ENCODE measurements at places on chromosomes 12 and 14.

GRCh38 chr12:115810122-115810901 is 467.2 kb downstream of the MED13L start:
- DNase-seq, result no peak

- no peak for DNase-seq
Observed at GRCh38 chr12:77847060-77847541, 16.4 kb downstream of the NAV3 start.

- DNase-seq, result no peak
Observed at GRCh38 chr12:112116232-112117060, 7.9 kb upstream of the NAA25 start.

- no peak for DNase-seq
Observed at GRCh38 chr14:97268097-97268496, 470.9 kb downstream of the VRK1 start.

DNA sequence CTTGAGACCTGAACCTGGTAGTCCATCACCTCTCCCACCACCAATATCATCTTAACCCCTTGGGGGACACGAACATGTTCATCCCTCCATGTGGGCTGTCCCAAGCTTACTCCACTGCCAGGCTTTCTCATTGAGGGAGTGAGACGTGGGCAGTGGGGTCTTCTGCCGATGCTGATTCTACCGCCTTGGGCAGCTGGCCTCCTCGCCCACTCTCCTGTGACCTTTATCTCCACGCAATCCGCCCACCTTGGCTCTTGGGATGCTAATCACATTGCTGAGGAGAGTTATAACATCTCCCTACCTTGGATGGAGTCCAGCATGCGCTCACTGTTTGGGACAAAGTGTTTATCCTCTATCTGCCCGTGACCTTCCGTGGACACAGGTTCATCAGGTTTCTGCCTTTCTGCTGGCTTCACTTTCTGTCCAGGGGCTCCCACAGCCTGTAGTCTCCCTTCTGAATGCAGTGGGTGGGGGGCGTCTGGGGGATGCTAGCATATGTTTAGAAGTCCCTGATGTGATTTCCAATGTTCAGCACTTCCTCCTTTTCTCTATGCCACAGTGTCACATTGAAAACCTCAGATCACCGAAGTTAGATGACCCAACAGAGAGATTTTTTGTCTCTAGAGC is 53.2 kb upstream of the ESRRB start:
- no peak for DNase-seq

DNA sequence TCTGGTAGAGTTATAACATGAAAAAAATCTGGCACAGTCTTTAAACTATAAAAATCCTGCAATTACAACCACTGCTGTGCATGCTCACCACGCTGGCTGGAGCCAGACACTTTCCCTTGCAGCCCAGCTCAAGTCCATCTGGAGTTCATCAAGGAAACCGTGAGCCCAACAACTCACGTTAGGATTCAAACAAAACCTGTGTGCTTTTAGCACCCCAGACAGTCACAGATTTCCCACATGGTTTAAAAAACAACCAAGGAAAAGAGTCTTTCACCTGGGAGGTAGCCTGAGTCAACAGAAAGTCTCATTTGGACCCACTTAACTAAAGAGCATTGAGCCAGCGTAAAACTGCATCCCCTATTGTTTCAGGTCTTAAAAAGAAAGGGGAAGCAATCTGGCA is 4.7 kb downstream of the LRIG3 start:
- peak; percentile 73 for DNase-seq

- DNase-seq, result no peak
Observed at GRCh38 chr14:53957739-53958138, 1.1 kb upstream of the BMP4 start.

DNA sequence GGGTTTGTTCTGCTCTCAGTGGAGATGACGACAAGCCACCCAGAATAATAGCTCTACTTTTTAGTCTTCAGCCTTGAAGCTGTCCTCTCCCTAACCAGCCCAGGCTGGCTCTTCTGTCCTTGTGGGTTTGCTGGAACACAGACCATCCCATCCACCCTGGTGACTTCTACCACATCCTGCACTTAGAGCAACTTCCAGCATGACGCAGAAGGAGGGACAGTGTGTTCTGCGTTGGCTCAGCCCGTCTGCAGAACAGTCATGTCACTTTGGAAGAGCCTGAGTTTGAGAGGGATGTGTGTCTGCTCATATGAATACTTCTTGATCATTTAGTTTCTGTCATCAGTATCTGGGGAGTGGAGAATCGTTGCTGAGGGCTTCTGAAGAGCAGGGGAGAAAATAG is 198.0 kb downstream of the CACNA1C start:
- DNase-seq, result no peak

DNA sequence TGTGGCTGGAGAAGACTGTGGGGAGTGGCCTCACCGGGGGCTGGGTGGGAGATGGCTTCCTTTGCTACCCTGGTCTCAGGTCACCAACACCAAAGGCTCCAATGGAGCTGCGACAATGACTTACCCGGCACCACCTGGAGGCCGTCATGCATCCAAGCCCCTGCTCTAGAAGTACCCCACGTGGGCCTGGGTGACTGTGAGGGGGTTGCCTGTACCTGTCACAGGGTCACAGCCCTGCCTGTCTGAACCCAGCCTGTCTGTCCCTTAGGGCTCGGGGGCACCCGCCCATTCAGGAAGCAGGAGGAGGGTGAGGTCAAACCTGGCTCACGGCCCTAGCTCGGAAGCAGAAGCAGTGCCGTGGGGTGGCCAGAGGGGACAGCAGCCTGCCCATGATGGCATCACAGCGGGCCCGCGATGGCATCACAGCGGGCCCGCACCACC is 18.9 kb downstream of the ABCB9 start:
- no peak for DNase-seq

DNA sequence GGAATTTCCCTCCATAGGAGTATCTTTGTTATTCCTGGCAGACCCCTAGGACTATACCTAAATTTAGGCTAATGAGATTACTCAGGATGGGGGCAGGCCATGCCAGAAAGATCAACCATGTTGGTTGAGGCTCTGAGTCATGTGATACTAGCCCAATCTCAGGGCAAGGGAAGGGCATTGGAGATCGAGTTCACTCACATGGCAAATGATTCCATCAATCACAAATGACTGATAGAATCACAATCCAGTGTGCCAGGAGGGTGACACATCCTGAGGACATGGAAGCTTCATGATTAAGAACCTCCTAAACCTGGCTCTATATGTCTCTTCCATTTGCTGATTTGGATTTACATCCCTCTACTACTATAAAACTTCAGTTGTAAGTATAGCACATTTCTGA is 182.3 kb downstream of the NTF3 start:
- no peak for DNase-seq

GRCh38 chr14:89078021-89078795 is 253.8 kb downstream of the TTC8 start:
- no peak for DNase-seq

- no peak for DNase-seq
Observed at GRCh38 chr12:67645601-67646000, 2.9 kb upstream of the DYRK2 start.
